Inflammatory macrophage (primary cell): ENCODE measurements at places on chromosomes 6 and 20.

DNA sequence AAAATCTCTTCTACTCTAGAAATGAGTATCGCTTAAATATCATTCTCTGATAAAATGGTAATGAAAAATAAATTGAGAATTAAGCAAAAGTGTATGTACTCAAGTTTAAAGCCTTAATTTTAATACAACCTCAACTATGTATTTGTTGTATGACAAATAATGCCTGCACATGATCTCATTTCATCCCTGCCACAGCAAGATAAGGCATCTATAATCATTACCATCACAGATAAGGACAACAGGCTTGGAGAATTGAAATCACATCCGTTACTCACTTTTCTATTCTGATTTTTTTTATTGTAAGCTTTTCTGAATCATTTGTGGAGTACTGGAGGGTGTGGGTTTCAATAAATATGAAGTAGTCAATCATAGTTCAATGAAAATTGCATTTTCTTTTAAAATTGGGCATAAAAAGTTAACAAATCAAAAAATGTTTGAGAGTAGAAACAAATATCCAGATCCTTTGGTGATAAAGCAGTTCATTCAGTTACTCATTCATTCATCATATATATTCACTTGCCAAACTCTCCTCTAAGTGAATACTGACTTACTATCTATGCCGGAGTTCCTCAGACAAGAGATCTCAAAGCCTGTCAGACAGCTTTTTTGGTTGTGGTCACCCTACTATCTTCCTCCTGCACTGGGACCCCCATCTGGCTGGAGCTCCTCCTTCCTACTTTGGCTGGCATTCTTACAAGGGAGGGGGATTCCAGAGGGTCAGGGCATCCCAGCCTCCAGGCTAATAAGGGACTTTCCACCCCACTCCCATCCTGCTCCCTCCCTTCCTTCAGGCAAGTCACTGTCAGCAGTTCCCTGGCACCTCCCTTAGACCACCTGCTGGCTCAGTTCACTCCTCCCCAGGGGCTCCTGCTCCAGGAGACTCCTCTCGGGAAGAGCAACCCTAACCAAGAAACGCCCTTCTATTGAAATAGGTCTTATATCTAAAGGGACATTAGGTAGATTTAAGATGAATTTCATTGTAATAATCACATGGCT lies 118.6 kb downstream of the OGFRL1 start:
- DNase-seq = no peak

DNA sequence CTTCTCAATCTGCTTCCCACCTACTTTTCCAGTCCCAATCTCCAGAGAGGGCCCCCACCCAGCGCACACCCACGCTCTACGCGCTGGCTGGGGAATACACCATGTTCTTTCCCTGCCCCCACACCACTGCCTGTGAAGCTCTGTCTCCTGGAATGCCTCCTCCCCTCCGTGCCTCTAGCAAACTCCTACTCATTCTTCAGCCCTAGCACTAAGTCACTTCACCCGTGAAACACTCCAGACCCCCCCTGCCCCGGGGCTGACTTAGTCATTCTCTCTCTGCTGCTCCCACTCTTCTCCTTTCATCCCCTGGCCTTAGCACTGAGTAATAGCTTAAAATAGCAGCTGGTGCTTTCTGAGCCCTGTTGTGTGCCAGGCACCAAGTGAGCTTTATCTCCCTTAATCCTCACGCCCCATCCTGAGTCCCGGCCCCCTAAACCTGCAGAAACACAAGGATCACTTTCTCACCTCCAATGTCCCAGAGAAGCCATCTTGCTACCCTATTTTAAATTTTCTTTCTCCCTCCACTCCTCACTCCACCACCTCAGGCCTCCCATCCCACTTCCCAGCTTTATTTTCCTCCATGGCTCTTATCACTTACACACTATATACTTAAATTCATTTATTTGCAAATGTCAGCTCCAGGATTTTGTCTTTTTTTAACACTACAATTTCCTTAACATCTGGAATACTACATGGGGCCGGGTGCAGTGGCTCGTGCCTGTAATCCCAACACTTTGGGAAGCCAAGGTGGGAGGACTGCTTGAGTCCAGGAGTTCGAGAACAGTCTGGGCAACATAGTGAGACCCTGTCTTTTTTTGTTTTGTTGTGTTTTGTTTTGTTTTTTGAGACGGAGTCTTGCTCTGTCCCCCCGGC lies 6.3 kb upstream of the PARD6B start:
- DNase-seq = peak; percentile 89

GRCh38 chr20:5949943-5950270 lies 426 bp downstream of the TRMT6 start:
- DNase-seq = no peak

DNA sequence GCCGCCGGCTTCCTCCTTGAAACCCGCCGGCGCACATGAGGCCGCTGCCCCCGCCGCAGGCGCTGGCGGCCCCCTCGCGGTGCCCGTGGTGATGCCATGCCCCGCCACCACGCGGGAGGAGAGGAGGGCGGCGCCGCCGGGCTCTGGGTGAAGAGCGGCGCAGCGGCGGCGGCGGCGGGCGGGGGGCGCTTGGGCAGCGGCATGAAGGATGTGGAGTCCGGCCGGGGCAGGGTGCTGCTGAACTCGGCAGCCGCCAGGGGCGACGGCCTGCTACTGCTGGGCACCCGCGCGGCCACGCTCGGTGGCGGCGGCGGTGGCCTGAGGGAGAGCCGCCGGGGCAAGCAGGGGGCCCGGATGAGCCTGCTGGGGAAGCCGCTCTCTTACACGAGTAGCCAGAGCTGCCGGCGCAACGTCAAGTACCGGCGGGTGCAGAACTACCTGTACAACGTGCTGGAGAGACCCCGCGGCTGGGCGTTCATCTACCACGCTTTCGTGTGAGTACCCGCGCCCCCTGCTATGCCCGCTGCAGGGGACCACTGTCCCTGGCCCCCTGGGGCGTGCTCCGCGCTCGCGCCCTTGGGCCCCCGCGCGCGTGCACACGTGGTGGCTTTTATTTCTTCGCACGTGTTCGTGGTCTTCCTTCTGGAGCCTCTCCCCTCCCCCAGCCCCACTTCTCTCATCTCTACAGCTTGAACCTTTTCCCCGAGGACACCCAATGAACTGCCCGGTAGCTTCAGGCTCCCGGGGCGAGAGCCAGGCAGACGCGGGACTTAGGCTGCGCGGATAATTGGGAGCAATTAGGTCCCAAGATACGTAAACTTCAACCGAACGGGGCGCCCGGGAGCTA lies 453 bp downstream of the KCNQ5 start:
- DNase-seq = peak; percentile 31

- no peak for DNase-seq
Measured at GRCh38 chr6:2101213-2101612, 144.2 kb downstream of the GMDS start.

- DNase-seq = peak; percentile 55
Measured at GRCh38 chr6:797479-798077, 104.6 kb upstream of the EXOC2 start.

DNA sequence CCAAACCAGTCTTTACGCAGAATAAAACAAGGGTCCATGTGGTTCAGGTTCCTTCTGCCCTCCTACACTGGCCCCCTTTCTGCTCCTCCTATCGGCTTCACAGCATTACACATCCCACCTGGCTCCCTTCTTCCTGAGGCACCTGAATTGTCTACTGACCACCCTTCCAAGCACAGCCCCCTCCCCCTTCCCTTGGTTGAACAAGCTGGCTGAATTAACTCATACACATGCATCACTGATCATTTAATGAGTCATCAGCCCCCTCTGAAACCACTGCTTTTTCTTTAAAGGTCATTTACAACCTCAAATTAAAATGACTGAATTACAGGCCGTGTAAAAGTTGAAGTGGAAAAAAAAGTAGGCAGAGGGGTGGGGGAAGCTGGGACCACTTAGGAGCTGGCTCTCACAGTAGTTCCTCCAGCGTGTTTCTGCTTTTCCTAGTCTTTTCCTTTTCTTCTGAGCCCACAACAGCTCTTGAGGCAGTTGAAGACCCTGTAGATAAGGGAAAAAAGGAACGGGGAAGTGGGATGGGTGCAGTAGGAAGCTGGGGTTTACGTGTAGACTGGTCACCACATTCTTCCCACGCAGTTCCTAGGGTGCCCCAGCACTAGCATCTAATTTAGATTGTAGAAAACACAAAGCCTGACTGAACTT lies 67.6 kb downstream of the FYN start:
- peak; percentile 78 for DNase-seq

GRCh38 chr20:37323985-37324384 lies 22.0 kb upstream of the SRC start:
- DNase-seq = no peak

DNA sequence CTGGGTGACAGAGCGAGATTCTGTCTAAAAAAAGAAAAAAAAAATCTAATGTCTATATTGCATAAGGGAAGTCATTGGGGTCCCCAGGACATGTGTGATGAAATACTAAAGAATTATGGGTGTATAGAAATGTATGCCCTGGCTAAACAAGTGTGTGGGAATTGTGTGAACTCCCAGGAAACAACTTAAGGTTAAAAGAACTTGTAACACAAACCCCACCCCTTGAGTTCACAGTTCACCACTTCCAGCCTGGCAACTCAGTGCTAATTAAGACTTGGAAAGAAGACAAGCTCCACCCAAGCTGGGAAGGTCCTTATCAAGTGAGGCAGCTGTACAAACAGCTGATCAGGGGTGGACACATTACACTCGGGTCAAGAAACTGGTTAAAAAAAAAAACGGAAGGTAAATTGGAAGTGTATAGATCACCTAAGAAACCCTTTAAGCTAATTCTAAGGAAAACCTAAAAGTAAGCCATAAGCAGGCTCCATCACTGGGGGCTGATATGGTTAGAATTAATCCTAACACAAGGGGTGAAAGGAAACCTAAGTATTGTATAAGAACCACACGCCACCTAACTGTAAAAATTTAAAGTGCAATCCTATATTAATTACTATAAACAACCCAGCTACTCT lies 25.2 kb downstream of the HLA-A start:
- no peak for DNase-seq

DNA sequence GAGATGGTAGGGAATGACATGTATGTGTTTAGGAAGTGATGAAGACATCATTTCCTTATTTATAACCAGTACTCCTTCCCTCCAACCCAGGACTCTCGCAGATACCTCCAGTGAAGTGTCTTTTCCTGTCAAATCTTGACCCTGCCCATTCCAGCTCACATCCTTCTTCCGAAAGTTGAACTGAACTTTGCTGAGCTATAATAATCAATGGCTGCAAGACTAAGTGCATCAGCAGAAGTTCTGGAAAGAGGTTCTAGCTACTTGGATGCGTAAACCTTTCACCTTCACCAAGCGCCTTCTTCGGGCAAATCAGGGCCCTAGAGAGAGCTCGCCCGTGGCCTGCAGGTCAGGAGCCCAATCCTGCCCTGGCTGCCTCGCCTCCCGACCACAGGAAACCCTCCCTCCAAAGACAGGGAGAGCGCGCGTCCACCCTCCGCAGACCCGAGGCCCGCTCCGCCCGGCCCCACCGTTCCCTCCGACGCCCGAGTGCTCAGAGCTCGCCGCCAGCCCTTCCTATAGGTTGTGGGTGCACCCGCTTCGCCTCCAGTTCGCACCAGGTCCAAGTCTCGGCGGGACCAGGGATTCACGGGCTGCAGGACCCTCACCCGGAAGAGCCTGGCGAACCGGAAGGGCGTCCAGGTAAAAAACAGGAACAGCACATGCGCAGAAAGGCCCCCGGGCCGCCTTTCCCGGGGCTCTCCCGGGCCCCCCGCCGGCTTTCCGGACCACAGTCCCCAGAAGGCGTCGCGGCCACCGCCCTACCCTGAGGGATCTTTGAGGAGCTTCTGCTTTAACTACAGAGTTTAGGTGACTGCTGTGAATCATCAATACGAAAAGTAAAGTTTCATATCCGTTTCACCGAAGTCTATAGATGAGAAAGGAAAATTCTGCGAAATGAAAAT lies at the start of gene ZNF334:
Gene ZNF334, minus strand, starts transcription at position 617 of the 902 bp plus-strand sequence. CDS start 1,457 bp downstream, outside the sequence.
- peak; percentile 9 for DNase-seq

DNA sequence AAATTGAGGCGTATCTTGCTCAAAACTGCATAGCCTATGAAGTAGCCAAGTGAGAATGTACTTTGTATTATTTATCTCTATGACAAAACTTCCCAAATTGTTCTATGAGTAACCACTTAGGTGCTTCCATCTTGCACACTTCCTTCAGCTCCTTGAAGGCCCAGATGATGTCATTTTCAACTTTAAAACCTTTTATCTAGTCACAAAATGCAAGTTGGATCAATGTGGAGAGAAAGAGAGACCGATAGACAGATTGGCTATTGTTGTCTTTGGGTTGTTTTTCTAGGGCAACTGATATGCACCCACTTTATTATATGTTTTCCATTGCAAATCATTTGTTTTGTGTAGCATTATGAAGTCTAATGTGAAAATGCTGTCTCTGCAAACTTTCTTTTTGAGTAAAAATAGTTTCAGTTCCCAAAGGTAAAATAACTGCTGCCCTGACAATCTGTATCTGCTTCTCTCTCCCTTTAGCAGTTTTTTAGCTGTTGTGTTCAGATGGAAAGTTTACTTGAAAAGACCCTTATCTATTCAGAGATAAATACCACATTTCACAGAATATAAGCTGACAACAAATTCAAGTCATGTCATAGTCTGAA lies 73.7 kb upstream of the CITED2 start:
- no peak for DNase-seq

DNA sequence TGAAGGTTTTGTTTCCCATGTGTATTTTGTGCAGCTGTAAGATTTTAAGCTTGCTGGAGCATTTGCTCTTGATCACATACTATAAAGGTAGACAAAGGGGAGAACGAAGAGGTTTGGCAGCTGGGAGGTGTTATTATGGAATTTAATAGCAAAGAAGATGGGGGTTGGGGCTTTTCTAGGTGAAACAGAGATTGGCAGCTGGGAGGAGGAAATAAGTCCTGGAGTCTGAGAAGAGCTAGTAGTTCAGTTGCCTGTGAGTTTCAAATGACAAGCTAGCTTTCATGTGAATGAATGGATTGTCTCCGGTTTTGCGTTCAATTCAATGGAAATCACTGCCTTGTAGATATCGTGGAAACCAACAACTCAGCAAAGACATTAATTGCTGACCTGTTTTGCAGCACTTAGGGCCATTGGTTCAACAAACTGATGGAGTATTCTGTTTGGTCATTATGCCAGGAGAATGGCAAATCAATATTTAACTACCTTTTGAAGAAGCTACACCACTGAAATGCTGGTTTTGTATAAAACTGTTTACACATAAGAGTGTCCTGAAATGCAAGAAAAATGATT lies 38.1 kb upstream of the FLRT3 start:
- no peak for DNase-seq

- DNase-seq = no peak
Measured at GRCh38 chr6:147999001-147999540, 343.6 kb upstream of the SASH1 start.

GRCh38 chr6:22036275-22036674 lies 260.6 kb downstream of the PRL start:
- DNase-seq = no peak

- DNase-seq = no peak
Measured at GRCh38 chr20:23532533-23532932, 35.8 kb downstream of the CST9L start.

GRCh38 chr6:164066335-164066734 lies 651.8 kb downstream of the QKI start:
- no peak for DNase-seq

DNA sequence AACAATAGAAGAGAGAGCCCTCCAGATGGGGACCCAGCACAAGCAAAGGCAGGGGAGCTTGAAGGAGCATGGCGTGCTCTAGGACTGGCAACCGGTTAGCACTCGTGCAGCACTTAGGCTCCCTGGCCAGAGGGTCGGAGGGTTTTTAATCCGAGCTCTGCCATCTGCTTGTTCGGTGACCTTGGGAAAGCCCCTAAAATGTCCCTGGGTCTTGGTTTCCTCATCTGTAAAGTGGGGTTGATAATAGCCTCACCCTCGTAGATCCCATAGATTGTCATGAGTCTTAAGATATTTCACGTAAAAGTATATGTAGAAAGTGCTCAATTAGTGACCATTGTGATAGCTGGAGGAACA lies 16.6 kb upstream of the HCK start:
- no peak for DNase-seq
